Posterior vena cava (tissue), 2 donors: ENCODE measurements at places on chromosomes 1 and 21. TPM values are rescaled to one million over a fixed set of nuclear protein-coding genes. Genes with fewer than 3 reads are reported as not detected.

- no peak for DNase-seq
Measured at GRCh38 chr1:236509203-236509602, 14.6 kb upstream of the LGALS8 start.

DNA sequence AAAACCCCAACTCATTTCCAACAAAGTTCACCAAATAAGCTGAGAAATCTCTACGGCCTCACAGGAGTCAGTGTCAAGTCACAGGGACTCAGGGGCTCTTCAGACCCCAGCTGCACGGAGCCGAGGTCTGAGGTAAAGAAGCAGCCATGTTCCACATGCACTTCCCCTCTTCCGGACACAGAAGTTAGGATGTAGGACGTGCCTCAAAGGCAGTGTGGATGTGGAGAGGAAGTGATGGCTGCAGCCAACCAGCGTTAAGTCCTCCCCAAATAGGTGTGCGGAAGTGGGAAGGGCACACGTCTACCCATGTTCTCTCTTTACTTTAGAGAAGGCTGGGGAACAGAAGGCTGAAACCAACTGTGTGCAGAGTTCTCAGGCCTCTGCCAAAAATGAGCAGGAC, 14.6 kb upstream of the NCF2 start:
- no peak for DNase-seq

The CRYBG2 gene
- not detected for total RNA-seq

The NBPF10 gene
- 3.4 TPM for total RNA-seq
